H7 (cell line): ENCODE measurements at places on chromosomes 4 and X.

DNA sequence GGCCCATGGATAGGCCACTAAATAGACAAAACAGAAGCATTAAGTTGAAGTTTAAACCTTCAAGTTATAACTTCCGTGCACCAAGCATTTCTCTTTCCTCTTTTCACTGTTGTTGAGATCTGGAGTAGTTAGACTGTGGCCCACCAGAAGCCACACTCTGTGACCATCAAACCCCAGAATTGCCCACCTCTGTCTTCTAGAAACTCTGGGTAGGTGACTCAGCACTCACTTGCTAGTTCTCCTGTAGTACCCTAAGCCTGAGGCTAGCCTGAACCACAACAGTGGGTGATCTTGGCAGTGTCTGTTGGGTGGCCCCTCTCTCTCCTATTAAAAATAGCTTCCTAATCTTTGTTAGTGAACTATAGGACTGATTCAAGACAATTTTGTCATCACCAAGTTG is 24.6 kb upstream of the CD40LG start:
- DNase-seq: no peak

DNA sequence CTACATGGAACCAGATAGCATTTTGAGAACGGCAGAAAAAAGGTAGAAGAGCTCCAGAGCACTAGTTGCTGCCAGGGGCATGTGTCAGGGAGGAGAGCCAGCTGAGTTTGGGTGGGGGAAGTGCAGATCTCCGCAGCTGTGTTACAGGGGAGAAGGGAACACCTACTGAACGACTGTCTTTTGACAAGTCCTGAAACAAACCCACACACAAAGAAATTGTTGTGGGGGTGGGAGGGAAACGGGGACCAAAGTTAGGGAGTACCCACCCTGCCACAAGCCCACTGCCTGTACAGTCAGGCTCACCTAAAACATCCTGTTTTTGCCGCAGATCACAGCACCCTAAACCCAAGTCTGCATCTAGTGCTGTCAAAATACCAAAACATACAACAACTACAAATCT is 55.5 kb downstream of the LEF1 start:
- no peak for DNase-seq

DNA sequence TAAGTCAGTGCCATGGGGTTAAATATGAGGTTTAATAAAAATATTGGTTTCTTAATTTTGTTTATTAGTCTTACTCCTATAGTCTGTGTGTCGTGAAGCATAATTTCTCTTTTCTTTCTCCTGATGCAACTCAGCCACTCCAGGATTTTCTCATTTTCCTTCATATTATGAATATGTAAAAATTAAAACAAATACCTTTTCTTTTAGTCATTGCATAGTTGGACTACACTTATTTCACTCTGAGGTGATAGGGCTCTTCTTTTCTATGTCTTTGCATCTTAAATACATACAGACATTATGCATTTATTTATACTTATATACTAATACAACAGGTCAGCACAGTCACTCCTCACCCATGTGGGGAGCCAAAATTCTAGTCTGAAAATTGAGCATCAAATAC is 19.1 kb downstream of the GALNT7 start:
- no peak for DNase-seq

DNA sequence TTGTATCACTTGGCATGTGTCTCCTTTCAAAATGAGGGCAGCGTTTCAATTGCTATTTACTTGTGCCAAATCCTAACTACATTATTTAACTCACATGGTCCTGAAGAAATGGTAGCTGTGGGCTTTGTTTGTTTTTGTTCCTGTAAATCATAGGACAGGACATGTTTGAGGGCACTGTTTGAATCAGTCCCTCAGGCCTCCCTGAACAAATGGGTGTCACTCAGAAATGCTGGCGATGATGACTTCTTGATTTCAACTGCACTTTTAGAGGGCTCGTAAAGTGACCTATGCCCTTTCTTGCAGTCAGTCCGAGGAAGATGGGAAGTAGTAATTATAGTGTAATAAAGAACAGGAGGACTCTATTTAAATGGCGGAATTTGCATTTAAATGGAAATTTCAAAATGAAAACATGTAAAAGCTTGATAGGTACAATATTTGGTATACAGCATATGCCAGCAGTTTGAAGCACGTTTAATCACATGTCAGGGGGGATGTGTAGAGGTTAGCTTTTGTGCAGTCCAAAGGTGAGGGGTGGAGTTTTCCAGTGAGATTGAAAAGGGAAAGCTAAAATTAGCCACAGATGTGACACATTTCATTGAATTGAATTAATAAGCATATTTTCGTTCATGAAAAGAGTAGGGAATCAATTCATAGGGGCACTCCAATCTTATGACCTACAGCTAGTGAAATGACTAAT is 1958.7 kb upstream of the IGFBP7 start:
- DNase-seq: no peak

- no peak for DNase-seq
These were observed 704.4 kb downstream of the PCDH19 start for GRCh38 chrX:99705701-99706100.

DNA sequence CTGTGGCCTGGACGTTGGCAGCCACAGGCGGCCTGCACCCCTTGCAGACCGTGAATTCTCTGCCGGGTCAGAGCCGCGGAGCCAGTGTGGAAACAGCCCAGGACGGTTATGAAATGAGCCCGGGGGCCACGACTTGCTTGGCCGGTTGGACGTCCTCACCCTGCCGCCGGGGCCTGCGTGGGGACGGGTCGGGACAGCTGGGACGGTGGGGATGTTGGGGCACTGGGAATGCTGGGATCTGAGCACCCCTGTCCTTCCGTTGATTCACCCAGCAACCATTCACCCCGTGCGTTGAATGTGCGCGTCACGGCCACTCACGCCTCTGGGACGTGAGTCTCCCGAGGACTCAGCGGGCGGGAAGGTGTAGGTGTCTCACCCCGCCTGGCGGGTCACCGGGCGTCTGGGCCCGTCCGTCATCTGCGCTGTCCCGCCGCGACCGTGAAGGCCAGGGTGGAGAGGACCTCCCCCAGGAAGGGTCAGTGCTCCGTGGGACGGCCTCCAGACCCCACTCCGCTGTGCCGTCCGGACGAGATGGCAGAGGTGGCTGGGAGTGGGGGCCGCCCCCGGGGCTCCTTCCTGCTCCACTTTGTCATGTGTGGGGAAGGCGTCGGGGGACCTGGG is 4.5 kb upstream of the PLCXD1 start:
- peak; percentile 66 for DNase-seq

GRCh38 chr4:35252071-35252470 is 992.2 kb downstream of the ARAP2 start:
- no peak for DNase-seq

GRCh38 chr4:127686658-127687057 is 43.5 kb upstream of the SLC25A31 start:
- no peak for DNase-seq

- no peak for DNase-seq
These were observed 83.7 kb upstream of the NHS start for GRCh38 chrX:17291171-17291900.

- peak; percentile 66 for DNase-seq
These were observed 12.8 kb upstream of the NAT8L start for GRCh38 chr4:2046031-2046961.

DNA sequence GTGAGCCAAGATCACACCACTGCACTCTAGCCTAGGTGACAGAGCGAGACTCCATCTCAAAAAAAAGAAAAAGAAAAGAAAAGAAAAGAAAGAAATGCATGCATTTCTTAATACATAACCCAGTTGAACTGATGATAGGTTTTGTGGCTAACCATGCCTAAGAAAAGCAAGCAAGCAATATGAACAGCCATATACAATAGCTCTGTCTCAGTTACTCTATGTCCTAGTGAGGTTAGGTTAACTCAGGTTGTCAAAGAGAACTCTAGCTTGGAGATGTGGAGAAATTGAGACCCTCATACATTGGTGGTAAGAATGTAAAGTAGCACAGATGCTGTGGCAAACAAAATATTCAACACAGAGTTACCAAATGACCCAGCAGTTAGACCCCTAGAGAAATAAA is 167.0 kb upstream of the RASGEF1B start:
- no peak for DNase-seq

GRCh38 chrX:18674417-18674787 is 2.5 kb upstream of the RS1 start:
- peak; percentile 72 for DNase-seq

DNA sequence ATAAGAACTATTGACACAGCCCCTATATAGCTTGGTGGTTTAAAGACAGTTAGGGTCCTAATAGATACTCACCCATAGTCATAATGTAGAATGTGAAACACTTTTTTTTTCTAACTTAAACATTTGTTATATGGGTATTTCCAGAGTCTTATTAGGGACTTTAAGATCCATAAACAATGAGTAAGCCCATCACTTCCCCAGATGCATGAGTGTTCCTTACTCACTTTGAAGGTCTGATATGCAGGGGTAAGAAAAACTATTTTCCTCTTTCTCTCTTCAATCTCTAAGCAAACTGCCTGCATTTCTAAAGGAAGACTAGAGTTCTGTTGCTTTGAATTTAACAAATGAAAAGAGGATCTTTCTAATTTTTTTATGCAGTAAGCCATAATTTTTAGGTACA is 443.6 kb upstream of the PITX2 start:
- DNase-seq: no peak

- no peak for DNase-seq
These were observed 35.9 kb downstream of the HPGDS start for GRCh38 chr4:94306713-94307112.

DNA sequence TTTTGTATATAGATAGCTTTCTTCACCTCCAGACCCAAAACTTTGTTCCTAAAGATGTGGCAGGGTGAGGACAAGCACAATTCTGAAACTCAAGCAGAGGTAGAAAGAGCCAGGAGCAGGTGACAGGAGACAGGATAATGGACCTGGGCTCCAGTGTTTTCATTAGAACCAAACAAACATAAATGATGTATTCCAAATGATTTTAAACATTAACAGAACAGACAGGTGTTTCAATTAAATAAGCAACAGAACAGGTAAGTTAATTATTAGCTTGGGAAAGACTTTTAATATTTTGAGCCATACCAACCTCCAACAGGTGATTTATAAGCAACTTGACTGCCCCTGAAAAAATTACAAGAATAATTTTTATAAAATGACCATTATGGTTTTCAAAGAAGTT is 459.4 kb upstream of the LCORL start:
- DNase-seq: no peak
